Cardiac atrium fibroblast (primary cell): ENCODE measurements at places on chromosomes 13 and 19. TPM values are rescaled to one million over a fixed set of nuclear protein-coding genes. Genes with fewer than 3 reads are reported as not detected.

Gene CYP2A6
- not detected in 2 replicates for total RNA-seq

Gene IL11
- total RNA-seq = 1.6 and 2.9 TPM in 2 replicates

Gene NANOS3
- total RNA-seq = not detected in 2 replicates

Gene MRPS12
- total RNA-seq = 32.2 and 33.8 TPM in 2 replicates

Gene EPS8L1
- total RNA-seq = 0.90 and 4.9 TPM in 2 replicates

Gene SULT2A1
- not detected in 2 replicates for total RNA-seq
